ENCODE measurements at places on chromosomes 6 and 20. TPM values are rescaled to one million over a fixed set of nuclear protein-coding genes. Genes with fewer than 3 reads are reported as not detected.
A peak's percentile ranks its signal among the peaks of the same experiment; 100 is the strongest.

Gene OR2H1
- not detected for total RNA-seq

Gene ZNF334
- 0.11 TPM for total RNA-seq

Gene ESF1
- 28.6 TPM for total RNA-seq

Gene KCNK5
- not detected for total RNA-seq

Gene HAO1
- not detected for total RNA-seq

Gene RPS6KA2
- 16.2 TPM for total RNA-seq

GRCh38 chr6:21352131-21352530 is 241.4 kb upstream of the SOX4 start:
- H3K36me3 ChIP-seq = no peaks in the 10 kb centered on the region

DNA sequence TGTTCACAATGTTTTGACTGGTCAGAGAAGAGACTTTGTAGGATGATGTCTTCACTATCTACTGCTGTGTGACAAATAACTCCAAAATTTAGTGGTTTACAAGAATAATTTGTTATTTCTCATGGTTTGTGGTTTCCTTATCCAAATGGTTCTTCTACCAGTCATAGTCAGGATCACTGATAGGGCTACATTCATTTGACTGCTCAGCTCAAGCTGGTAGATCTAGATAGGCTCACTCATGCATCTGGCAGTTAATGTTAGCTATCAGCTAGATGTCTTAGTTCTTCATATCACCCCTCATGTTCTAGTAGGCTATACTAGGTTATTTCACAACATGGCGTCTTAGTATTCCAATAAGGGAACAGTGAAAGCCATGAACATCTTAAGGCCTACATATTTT is 131.0 kb downstream of the ID4 start:
- no peaks in the 10 kb centered on the region for H3K27me3 ChIP-seq
- no peaks in the 10 kb centered on the region for H3K36me3 ChIP-seq
- H3K27ac ChIP-seq = no peak overlapping the region
- no peak overlapping the region for H3K4me3 ChIP-seq

DNA sequence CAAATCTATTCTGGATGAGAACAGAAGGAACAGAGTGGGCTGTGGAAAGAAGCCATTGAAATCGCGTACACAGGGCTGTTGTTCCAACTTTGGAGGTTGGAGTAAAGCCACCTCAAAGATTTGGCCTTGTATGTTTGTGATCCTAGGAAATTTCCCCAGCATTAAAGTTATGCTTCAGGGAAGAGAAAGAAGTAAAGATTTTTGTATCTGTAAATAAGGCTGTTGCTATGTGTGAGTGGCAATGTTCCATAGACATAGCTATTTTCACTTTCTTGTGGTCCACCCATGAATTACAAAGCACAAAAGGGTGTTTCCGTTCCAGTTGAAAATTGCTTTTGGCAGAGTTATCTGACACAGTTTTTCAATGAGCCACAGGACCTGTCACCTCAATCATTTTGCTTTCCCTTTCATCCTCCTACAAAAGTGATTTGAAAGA is 321.3 kb downstream of the TFAP2B start:
- no peak overlapping the region for H3K4me3 ChIP-seq
- no peaks in the 10 kb centered on the region for H3K27me3 ChIP-seq
- H3K4me1 ChIP-seq = no peaks in the 10 kb centered on the region
- no peak for DNase-seq
- no peak overlapping the region for H3K27ac ChIP-seq

GRCh38 chr6:80376411-80376810 is 269.9 kb downstream of the BCKDHB start:
- H3K27ac ChIP-seq = no peak overlapping the region
- H3K4me1 ChIP-seq = no peaks in the 10 kb centered on the region
- no peak overlapping the region for H3K4me3 ChIP-seq
- no peaks in the 10 kb centered on the region for H3K36me3 ChIP-seq
- H3K27me3 ChIP-seq = no peaks in the 10 kb centered on the region

DNA sequence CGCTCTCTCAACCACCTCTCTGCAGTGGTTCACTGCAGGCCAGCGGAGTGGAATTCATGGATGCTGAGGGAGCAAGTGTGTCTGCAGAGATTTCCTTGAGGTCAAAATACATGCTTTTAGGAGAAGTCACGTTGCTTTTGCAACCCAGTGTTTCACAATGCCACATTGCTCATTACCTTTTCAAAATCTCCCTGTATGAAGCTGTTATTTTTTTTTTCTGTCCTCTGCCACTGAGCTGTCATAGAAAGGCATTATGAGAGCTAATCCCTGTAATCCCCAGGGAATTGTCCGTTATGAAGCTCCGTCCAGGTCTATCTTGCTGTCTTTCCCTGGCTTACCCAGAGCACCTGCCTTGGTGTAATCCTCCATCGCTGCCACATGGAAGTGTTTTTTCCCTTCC is 60.5 kb upstream of the SLC22A23 start:
- no peak overlapping the region for H3K27ac ChIP-seq
- no peaks in the 10 kb centered on the region for H3K36me3 ChIP-seq
- no peaks in the 10 kb centered on the region for H3K27me3 ChIP-seq

- H3K27me3 ChIP-seq = no peaks in the 10 kb centered on the region
- no peak for DNase-seq
- peaks cover 18% of the 10 kb centered on the region for H3K36me3 ChIP-seq
- H3K27ac ChIP-seq = no peak overlapping the region
These were observed 54.2 kb downstream of the RALY start for GRCh38 chr20:34047917-34048316.

- H3K27me3 ChIP-seq = peaks cover 3% of the 10 kb centered on the region
- no peaks in the 10 kb centered on the region for H3K4me1 ChIP-seq
- H3K27ac ChIP-seq = no peak overlapping the region
- H3K36me3 ChIP-seq = no peaks in the 10 kb centered on the region
- H3K4me3 ChIP-seq = no peak overlapping the region
- no peak for DNase-seq
These were observed 32.8 kb upstream of the HBS1L start for GRCh38 chr6:135087403-135087802.

- H3K27ac ChIP-seq = no peak overlapping the region
- H3K4me1 ChIP-seq = peaks cover 11% of the 10 kb centered on the region
- no peaks in the 10 kb centered on the region for H3K36me3 ChIP-seq
These were observed 44.1 kb downstream of the SAMD3 start for GRCh38 chr6:130178692-130179091.

GRCh38 chr6:31354158-31354863 is 2.7 kb downstream of the HLA-B start:
- H3K4me1 ChIP-seq = peaks cover 15% of the 10 kb centered on the region
- DNase-seq = no peak
- H3K27ac ChIP-seq = no peak overlapping the region
- H3K4me3 ChIP-seq = peak overlapping the region; percentile 85

- H3K4me1 ChIP-seq = no peaks in the 10 kb centered on the region
- H3K4me3 ChIP-seq = no peak overlapping the region
- DNase-seq = no peak
- no peaks in the 10 kb centered on the region for H3K36me3 ChIP-seq
These were observed 158.3 kb downstream of the EYA4 start for GRCh38 chr6:133399426-133399825.

DNA sequence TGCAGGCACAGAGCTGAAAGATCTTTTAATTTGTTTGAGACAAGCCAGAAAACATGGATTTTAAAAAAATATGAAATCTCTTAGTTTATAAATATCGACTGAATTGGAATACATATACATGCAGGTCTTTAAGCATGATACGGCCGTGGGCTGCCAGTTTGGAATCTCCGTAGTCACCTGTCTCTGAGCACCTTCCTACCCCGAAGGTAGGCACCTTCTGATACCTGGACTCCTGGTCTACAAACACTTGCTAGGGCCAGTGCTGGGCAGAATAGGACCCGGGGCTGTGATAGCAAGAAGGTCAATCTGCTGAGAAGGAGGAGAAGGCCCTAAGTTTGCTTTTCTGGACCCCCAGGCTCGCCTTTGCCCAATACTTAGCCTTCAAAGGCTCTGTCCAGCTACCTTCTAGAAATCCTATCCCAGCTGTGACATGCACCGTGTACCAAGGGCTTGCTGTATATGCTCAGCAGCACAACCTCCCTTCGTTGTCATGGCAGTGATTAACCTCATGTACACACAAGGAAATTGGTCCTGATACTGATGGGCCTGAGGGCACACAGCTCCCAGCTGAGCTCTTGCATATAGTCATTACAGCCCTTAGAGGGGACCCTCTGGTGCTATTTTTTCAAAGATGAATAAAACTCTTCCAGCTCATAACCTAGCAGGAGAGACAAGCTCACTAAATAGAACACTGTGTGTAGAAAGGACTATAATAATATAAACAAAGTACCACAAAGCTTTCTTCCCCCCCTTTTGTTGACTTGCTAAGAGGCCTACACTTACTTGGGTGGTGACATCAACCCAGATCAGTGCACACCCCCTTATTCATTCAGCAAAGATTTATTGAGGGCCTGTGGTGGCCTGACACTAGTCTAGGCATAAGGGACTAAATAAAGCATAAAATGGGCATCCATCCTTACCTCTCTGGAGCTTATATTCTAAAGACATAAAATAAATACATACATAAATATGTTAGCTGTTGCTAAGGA is 17.7 kb downstream of the SNPH start:
- H3K4me1 ChIP-seq = peaks cover 15% of the 10 kb centered on the region
- DNase-seq = peak; percentile 38
- no peaks in the 10 kb centered on the region for H3K27me3 ChIP-seq

GRCh38 chr6:83442752-83443151 is 11.9 kb upstream of the ME1 start:
- H3K4me1 ChIP-seq = no peaks in the 10 kb centered on the region
- no peak overlapping the region for H3K4me3 ChIP-seq
- H3K36me3 ChIP-seq = no peaks in the 10 kb centered on the region
- H3K27ac ChIP-seq = no peak overlapping the region

DNA sequence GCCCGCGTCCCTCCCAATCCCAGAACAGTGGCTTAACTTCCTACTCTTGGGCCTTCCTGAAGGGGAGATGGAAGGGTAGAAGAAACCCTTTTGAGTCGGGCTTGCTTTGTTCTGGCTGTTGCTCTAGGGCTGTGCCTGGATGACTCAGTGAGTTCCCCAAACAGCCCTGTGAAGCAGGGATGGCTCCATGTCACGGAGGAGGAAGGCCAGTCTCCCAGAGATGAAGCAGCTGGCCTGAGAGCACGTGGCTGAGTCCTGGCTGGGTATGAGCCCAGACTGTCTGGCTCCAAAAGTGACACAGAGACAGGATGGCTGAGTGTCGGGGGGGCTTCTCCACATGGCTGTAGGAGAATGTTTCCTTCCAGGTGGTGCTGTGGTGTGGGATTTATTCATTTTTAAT is 4.6 kb downstream of the SYTL3 start:
- no peaks in the 10 kb centered on the region for H3K27me3 ChIP-seq
- peak; percentile 92 for DNase-seq
- H3K27ac ChIP-seq = peak overlapping the region; percentile 97
- H3K36me3 ChIP-seq = peaks cover 8% of the 10 kb centered on the region

DNA sequence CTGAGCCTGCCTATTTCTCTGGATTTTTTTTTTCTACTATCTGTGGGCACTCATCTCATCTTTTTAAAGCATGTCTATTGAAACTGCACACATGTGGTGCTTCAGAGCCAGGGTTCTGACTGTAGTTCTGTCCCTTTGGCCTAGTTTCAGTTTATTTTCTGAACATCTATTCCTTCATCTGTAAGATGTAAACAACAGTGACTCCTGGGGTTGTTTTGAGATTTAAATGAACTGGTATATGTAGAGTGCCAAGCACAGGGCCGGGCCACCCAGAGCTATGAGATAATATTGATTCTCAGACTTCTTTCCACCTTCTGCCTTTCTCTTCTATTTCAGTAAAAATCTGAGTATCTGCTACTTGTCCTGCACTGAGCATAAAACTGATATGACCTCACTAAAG is 185.1 kb downstream of the CARMIL1 start:
- no peaks in the 10 kb centered on the region for H3K27me3 ChIP-seq
- H3K36me3 ChIP-seq = 0 out of 2 replicates have a peak, but pooled peaks cover 3% of the 10 kb centered on the region
- no peak overlapping the region for H3K27ac ChIP-seq
- H3K4me1 ChIP-seq = no peaks in the 10 kb centered on the region

DNA sequence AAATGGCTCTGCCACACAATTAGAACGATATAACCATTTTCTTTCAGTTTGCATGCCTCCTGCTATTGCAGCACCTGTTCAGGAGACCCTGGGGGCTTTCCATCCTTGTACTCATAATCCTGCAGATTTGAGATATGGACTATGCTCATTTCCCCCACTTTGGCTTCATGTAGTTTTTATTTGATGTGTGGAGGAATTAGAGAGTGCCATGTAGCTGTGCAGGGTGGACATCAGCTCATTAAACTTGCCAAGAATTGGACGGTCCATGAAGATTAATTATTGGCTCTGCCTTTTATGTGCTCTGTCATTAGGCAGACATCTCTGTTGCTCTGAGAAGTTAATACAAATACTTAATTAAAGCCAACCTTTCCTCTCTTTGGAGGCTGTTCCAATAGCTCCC is 66.2 kb upstream of the CD83 start:
- DNase-seq = no peak
- H3K36me3 ChIP-seq = no peaks in the 10 kb centered on the region
- H3K27ac ChIP-seq = no peak overlapping the region

DNA sequence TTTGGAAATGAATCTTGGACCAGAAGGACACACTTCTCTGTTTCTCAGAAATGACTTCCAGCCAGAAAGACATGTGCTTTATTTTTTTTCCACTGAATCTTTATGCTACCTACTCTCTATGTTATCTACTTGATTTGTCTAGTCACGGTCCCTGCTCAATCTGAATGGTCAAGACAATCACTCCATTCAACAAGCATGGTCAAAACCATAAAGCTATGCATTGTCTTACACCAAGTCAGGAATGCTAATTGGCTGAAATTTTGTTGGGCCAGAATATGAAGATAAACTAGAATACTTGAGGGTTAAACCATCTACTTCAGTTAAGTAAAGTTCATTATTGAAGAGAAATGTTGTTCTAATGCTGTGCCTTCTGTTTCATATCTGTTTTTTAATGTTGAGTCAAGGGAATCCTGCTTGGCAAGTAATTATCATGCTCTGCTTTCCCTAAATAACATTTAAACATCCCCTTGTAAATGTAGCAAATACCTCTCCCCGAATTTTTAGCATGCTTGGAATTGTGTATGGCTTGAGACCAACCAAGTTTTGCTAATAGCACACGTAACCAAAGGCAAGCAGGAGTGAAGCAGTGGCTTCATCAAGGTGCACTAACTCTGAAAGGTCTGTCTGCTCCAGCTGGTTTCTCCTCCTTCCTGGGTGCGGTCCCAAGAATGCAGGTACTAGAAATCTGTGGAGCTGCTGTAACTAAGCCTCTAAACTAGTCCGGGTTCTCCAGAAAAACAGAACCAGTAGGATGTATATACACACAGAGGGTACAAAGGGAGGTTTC is 190.3 kb upstream of the CDYL start:
- no peak for DNase-seq
- H3K36me3 ChIP-seq = no peaks in the 10 kb centered on the region
- H3K4me1 ChIP-seq = peaks cover 31% of the 10 kb centered on the region
- no peak overlapping the region for H3K27ac ChIP-seq
- H3K27me3 ChIP-seq = no peaks in the 10 kb centered on the region
- H3K4me3 ChIP-seq = no peak overlapping the region

DNA sequence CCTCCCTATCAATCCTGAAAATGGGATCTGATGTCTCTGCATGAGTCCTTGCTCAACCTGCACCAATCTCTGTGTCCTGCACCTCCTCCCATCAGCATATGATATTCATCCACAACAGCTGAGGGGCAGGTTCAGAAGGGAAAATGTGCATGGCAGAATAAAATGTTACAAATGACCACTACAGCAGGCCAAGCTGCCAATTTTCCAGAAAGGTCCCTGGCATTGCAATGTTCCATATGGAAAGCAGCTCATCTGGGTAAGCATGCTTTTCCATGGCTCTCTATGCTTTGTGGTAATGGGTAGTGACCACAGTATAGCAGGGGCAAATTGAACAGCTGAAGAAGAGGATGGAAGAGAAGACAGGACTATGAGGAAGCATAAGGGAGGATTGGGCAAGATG is 841.2 kb upstream of the FLRT3 start:
- DNase-seq = no peak
- no peaks in the 10 kb centered on the region for H3K27me3 ChIP-seq
- no peak overlapping the region for H3K4me3 ChIP-seq
- no peaks in the 10 kb centered on the region for H3K36me3 ChIP-seq
- no peak overlapping the region for H3K27ac ChIP-seq

Data from SJSA1 (cell line).